ENCODE measurements at places on chromosomes 6 and 20. TPM values are rescaled to one million over a fixed set of nuclear protein-coding genes. Genes with fewer than 3 reads are reported as not detected.
A peak's percentile ranks its signal among the peaks of the same experiment; 100 is the strongest.

- no peak overlapping the region for H3K27ac ChIP-seq
- H3K27me3 ChIP-seq = no peaks in the 10 kb centered on the region
- peak; percentile 71 for DNase-seq
- no peaks in the 10 kb centered on the region for H3K36me3 ChIP-seq
- no peaks in the 10 kb centered on the region for H3K4me1 ChIP-seq
- no peak overlapping the region for H3K4me3 ChIP-seq
These were observed 14.0 kb upstream of the SCGN start for GRCh38 chr6:25637960-25638434.

DNA sequence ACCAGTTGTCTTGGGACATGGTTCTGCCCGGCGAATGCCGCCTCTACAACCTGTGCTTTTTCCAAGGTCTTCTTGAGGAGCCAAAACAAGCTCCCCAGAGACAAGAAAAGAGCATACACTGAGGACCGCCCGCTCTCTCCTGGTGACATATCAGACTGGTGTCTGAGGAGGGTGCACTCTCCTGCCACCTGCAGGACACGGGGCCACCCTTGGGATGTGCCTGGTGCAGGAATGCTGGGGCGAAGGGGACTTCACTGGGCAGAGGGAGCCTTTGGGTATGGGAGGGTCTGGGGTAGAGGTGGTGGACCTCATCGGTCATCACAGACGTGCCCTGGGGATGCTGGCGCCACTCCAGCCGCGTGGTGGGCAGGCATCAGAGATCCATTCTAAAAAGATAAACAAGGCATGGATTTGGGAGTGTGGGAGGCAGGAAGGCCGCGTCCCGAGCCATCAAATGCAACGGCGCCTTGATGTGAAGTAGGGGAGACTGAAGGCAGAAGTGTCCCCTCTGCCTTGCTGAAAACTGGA lies 163.3 kb downstream of the CD83 start:
- no peaks in the 10 kb centered on the region for H3K4me1 ChIP-seq
- H3K36me3 ChIP-seq = peaks cover 24% of the 10 kb centered on the region
- no peaks in the 10 kb centered on the region for H3K27me3 ChIP-seq
- H3K27ac ChIP-seq = no peak overlapping the region
- DNase-seq = peak; percentile 94

- H3K27me3 ChIP-seq = no peaks in the 10 kb centered on the region
- no peaks in the 10 kb centered on the region for H3K36me3 ChIP-seq
- no peak overlapping the region for H3K27ac ChIP-seq
- no peaks in the 10 kb centered on the region for H3K4me1 ChIP-seq
- no peak overlapping the region for H3K4me3 ChIP-seq
- no peak for DNase-seq
These were observed 964.6 kb upstream of the SLC35B3 start for GRCh38 chr6:9399916-9400315.

Gene TMEM217
- 1.1 TPM for total RNA-seq

GRCh38 chr20:31908016-31908415 lies 37.6 kb downstream of the TTLL9 start:
- H3K27ac ChIP-seq = no peak overlapping the region
- no peak for DNase-seq
- no peaks in the 10 kb centered on the region for H3K27me3 ChIP-seq
- no peak overlapping the region for H3K4me3 ChIP-seq

- no peaks in the 10 kb centered on the region for H3K27me3 ChIP-seq
- peak within 1 kb of the TSS; percentile 18 for H3K27ac ChIP-seq
- DNase-seq = no peak
- no peak within 1 kb of the TSS for H3K4me3 ChIP-seq
- peaks cover 13% of the 10 kb centered on the region for H3K4me1 ChIP-seq
- H3K36me3 ChIP-seq = peaks cover 6% of the 10 kb centered on the region
These were observed at the start of gene ABRACL for GRCh38 chr6:139028658-139029469. Gene ABRACL, plus strand, starts transcription at chr6:139028745. Its CDS starts 5,416 bp downstream, at chr6:139034161.

GRCh38 chr6:32792901-32793435 lies 23.8 kb downstream of the HLA-DOB start:
- no peaks in the 10 kb centered on the region for H3K36me3 ChIP-seq
- no peak overlapping the region for H3K27ac ChIP-seq
- H3K27me3 ChIP-seq = no peaks in the 10 kb centered on the region

DNA sequence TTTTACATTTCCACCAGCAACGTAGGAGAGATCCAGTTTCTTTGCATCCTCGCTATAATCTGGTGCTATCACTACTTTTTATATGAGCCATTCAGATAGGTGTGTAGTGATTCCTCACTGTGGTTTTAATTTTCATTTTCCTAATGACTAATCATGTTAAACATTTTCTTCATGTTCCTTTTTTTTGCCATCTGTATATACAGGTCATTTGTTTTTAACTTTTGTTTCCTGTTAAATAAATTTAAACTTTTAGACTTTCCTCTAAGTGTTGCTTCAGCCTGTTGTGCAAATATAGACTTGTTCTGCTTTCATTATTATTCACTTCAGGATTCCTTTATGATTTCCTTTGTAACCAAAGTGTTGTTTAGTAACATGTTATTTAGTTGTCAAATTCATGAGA lies 697.4 kb downstream of the PTPRT start:
- no peak overlapping the region for H3K27ac ChIP-seq
- H3K4me3 ChIP-seq = no peak overlapping the region
- H3K36me3 ChIP-seq = no peaks in the 10 kb centered on the region
- DNase-seq = no peak

DNA sequence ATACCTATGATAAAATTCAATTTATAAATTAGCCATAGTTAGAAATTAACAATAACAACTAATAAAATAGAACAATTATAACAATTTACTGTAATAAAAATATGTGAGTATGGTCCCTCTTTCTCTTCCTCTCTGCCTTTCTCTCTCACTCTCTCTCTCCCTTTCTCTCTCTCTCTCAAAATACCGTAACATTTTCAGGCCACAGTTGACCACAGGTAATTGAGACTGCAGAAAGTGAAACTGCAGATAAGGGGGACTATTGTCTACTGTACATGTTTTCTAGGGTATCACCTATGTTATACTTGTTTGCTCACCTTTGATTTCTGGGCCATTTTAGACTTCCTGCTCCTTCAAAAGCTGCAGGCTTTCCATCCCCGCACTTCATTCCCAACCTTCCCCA lies 46.8 kb downstream of the LY86 start:
- H3K27ac ChIP-seq = no peak overlapping the region
- H3K4me3 ChIP-seq = no peak overlapping the region
- H3K36me3 ChIP-seq = 0 out of 2 replicates have a peak, but pooled peaks cover 3% of the 10 kb centered on the region
- DNase-seq = no peak
- H3K4me1 ChIP-seq = peaks cover 14% of the 10 kb centered on the region

Gene ID4
- 14.0 TPM for total RNA-seq

DNA sequence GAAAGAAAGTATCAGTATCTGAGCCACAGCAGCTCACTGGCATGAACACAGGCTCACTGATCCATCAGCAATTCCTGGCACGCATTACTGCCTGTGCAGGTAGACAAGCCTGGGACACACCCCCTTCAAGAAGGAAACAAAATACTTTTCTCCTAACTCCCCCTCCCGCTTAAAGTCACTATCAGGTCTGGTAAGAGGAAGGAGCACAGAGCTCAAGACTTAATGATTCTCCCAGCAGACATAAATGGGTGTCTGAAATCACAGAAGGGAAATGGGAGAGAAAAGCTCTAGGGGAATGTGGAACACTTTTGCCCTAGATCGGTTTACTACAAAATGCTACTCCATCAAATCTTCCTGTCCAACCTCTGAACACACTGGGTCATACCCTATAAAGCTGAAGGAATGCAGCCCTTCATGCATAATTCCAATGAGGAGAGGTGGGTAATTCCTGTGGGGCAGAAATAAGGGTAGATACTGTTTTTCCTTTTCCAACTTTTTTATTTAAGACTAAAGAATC lies at the start of gene ADGRF1:
TSS of gene ADGRF1 (minus strand) at position 58 of the 517 bp plus-strand sequence. CDS start 13,271 bp downstream, outside the sequence.
- no peak within 1 kb of the TSS for H3K27ac ChIP-seq
- no peak within 1 kb of the TSS for H3K4me3 ChIP-seq
- no peaks in the 10 kb centered on the region for H3K27me3 ChIP-seq
- DNase-seq = no peak
- H3K4me1 ChIP-seq = peaks cover 2% of the 10 kb centered on the region
- no peaks in the 10 kb centered on the region for H3K36me3 ChIP-seq

DNA sequence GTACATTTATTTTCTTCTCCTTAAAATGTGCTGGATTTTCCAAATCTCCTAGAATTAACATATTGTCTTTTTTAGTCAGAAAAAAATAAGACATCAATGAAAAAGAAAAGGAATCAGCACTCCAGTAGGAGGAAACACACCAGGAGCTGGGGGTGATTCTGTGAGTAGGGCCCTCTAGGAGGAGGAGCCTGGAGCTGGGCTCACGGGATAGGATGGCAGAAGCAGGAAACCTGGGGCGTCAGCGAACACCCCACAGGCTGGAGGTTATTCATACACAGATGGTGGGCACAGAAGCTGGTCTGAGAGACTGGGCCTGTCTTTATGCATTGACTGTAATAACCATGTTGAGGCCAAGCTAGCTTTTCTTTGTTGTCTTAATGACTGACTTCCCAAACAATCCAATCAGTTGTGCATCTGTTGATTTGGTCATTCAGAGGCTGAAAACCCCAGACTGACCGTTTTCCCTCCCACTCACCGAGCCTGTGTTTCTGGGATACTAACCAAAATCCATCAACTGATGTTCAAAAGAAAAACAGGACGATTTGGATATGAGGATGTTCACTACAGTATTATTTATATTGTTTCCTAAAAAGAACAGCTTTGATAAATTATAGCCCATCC lies 53.1 kb downstream of the CPNE5 start:
- no peaks in the 10 kb centered on the region for H3K27me3 ChIP-seq
- no peak overlapping the region for H3K27ac ChIP-seq
- DNase-seq = peak; percentile 82
- peaks cover 8% of the 10 kb centered on the region for H3K4me1 ChIP-seq
- H3K4me3 ChIP-seq = peak overlapping the region; percentile 29

Gene SLC26A8
- 0.09 TPM for total RNA-seq

Gene EMILIN3
- 6.7 TPM for total RNA-seq

DNA sequence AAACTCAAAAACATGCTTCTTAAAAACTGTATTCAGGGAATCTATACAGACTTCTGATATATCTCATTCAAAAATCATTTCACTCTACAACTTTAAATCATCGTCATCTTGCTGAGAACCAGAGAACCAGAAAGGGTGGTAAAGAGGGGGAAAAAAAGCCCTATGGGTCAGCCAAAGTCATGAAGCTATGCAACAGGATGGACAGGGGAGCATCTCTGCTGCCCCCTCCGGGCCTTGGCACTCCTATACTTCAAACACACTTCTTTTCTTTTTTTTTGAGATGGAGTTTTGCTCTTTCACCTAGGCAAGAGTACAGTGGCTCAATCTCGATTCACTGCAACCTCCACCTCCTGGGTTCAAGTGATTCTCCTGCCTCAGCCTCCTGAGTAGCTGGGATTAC lies 73.5 kb upstream of the NFATC2 start:
- H3K4me1 ChIP-seq = no peaks in the 10 kb centered on the region
- H3K4me3 ChIP-seq = no peak overlapping the region
- no peaks in the 10 kb centered on the region for H3K36me3 ChIP-seq
- H3K27me3 ChIP-seq = no peaks in the 10 kb centered on the region

DNA sequence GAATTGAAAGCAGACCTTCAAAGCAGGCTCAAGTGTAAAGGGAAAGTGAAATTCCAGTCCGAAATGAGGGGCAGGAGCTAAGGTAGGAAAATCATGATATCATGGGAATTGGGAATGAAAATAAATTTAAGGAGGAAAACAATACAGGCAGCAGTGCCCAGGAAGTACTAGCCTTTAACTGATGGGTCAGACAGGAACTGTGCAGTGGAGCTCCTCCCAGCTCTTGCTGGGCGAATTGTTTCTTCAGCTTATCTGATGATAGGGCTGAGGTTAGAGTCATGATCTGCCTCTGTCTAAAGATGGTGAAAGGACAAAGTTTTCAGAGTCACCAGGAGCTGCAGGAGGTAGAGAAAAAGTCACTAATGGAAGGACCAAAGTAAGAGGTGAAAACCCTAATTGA lies 457.9 kb upstream of the PTCHD4 start:
- DNase-seq = no peak
- H3K27ac ChIP-seq = no peak overlapping the region
- H3K27me3 ChIP-seq = no peaks in the 10 kb centered on the region
- peaks cover 3% of the 10 kb centered on the region for H3K4me1 ChIP-seq
- H3K36me3 ChIP-seq = peaks cover 4% of the 10 kb centered on the region
- no peak overlapping the region for H3K4me3 ChIP-seq

- DNase-seq = no peak
- H3K27me3 ChIP-seq = no peaks in the 10 kb centered on the region
- H3K36me3 ChIP-seq = no peaks in the 10 kb centered on the region
- H3K4me1 ChIP-seq = no peaks in the 10 kb centered on the region
- no peak overlapping the region for H3K27ac ChIP-seq
These were observed 554.1 kb downstream of the PRKN start for GRCh38 chr6:162173466-162173865.

GRCh38 chr20:61193164-61193563 lies 58.9 kb upstream of the CDH4 start:
- H3K4me3 ChIP-seq = no peak overlapping the region
- peak; percentile 58 for DNase-seq
- no peaks in the 10 kb centered on the region for H3K36me3 ChIP-seq
- H3K27me3 ChIP-seq = no peaks in the 10 kb centered on the region

DNA sequence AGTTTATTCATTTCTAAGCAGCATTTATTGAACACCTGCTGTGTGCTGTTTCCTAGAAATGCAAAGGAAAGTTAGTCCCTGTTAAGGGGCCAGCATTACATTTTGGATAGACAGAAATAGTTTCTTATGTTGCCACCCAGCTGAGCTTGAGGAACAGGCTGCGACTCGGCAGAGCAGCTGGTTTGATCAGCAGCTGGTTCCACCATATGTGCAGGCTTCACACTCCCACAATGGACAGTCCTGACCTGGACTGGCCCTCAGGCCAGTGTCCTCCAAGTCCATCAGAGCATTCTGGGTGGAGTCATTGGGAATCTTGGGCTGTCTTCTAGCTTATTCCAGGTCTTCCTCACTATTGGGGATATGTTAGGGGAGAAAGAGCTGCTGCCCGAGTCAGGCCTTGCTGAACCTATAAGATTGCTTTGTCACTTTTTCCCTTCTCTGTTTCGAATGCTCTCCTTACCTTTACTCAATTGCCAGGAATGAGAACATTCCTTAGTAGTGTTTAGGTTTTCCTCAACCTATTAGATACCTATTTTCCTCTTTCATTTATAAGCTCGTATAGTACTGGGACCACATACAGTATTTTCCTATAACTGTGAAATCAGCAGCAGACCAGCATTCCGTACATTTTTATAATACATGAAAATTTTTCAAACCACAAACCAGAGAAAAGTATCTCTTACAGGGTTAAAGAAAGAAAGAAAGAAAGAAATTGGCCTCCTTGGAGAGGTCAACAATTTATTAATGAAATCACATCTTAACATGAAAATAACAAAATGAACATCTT lies 203.0 kb downstream of the FARS2 start:
- H3K36me3 ChIP-seq = no peaks in the 10 kb centered on the region
- no peak for DNase-seq
- no peaks in the 10 kb centered on the region for H3K27me3 ChIP-seq
- H3K4me1 ChIP-seq = peaks cover 7% of the 10 kb centered on the region
- no peak overlapping the region for H3K27ac ChIP-seq

Gene MEP1A
- not detected for total RNA-seq
